ENCODE measurements at places on chromosomes 7 and 10. TPM values are rescaled to one million over a fixed set of nuclear protein-coding genes. Genes with fewer than 3 reads are reported as not detected.

DNA sequence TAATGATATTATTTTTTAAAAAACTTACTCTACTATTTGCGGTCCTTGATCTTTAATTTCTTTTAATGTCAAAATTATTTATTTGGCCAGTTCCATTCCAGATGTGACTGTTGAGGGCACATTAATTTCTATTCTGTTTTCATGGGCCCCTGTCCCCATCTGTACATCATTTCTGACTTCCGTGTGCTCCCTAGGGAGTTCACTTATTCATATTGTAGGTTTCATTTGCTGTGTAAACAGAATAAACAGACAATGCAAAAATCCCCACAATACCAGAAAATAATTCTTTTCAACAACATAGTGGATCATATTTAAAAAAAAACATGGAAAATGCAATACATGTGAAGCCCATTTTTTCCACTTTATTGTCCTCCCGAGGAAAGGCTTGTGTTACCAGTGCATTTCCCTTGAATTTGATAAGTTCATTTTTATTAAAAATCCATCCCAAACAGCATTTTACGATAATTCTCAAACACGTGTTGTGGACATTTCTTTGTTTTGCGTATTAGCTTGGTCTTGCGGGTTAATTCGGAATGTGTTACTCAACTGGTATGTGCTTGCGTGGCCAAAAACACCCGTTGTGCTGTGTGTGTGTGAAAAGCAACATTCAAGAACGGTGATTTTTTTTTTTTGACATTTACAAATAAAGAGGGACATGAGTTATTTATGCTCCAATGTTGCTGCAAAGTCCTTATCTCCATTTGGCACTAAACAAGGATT, 138.4 kb downstream of the MGMT start:
- DNase-seq: peak; percentile 9

GRCh38 chr7:114722562-114722961, 199.3 kb upstream of the MDFIC start:
- DNase-seq: no peak

DNA sequence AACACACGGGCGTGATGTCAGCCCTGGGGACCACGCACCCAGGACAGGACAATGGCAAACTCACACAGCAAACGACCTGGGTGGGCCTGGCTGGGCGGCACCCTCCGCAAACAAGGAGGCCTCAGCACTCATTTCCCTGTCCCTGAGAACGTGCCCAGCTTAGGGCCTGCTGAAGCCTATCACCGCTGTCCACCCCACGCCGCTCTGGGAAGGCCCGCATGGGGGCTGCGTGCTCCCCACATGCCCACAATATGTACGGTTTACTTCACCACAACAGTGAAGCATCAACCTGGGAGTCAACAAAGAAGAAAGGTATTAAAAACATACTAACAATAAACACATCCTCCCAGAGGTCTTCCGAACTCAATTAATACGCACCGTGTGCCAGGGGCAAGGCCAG, 12.2 kb downstream of the MAD1L1 start:
- no peak for DNase-seq

- peak; percentile 95 for DNase-seq
Measured at GRCh38 chr7:1532456-1533254, 2.2 kb downstream of the MAFK start.

DNA sequence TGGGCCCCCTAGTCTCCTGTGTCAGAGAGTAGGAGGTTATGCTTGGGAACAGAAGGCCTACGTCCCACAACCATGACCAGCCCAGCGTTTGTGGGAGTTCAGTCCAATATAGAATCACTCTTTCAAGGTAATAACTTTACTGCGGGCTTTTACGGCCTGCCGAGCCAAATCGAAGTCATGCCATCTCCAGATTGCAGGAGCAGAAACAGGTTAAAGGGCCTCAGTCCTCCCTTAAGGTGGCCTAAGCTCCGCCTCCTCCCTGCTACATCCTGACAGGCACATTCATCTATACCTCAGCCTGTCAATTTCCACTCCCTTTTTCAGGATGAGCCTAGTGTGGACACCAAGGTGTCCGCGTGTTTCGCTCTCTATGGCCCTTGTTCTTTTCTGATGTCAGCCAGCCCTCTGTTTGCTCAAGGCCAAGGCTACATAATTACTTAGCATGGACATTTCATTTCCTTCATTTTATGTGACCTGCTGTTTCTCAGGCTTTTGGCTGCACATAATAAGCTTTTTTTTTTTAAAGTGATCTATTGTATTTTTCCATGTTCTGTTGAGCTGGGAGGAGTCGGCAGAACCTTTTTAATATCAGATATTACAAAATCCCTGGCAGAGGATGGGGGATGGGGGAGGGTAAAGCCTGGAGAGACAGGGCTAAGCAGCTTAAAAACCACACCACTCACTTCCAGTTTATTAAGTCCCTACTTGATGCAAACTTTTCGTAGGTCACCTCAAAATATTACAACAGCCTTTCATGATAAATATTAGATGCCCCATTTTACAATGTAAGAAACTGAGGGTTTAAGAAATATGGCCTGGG, 84.6 kb downstream of the CACNB2 start:
- DNase-seq: no peak

DNA sequence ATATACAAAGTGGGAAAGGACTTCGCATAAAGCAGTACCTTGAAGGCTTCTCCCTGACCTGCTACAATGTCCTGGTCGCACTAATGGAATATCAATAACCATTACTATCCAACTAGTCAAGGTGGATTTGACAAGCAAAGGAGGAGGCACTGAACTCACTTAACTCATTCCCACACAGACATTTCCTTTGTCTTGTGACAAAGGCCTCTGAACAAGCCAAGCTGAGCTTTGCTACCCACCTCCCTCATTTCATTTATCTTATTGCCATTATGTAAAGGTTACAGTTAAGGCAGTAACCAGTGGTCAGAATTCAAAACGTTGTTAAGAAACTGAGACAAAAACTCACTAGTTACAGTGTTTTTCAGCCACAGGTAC, 7.3 kb downstream of the ELMO1 start:
- DNase-seq: no peak

DNA sequence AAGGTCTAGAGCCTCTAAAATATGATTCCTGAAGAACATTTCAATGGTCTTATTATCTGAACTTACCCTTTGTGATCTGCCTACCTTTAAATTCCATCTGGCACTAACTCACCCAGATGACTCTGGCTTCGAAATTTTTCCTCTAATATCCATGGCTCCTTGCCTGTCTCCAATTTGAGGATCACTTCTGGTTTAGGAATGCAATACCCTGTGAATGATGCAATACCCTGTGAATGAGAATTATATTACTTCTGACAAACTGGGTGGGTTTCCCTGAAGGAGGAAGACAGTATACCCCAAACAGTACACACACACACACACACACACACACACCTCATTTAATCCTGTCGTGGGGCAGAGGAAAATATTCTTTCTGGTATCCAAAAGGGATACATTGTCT, 115.3 kb downstream of the ZNF33B start:
- no peak for DNase-seq

DNA sequence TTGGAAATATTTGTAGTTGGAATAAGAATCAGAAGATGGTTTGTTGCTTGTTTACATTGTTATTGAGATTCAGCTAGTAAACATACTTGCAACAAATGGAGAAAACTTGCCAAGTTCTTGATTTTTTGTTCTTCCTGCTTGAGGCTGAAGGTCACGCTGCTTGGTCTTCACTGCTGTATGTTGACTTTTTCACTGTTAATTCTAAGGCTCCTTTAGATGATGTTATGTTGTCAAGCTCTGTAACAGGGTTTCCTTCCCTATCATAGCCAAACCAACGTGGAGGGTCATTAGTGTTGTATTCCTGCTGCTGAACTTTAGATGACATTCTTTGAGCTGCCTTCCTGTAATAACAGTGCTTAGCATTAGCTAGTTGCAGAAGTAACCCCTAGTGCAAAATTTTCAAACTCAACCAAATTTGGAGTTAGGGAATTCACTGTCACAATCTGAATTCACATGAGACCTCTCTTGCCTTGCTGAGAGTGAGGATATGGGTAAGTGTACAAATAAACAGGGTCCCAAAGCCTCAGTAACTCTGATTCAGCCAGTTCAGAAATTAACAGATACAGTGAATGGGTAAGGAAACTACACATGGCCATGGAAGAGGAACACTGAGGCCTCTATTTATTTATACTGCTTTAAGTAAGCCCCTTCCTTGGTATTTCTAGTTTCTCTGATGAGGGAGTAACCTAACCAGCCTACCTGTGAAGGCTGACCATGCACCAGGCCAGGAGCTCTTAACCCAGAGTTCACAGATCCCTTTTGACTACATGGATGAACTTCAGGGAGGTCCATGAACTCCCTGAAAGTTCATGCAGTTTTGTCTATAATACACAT, 64.6 kb downstream of the FAM185A start:
- DNase-seq: no peak

- peak; percentile 17 for DNase-seq
Measured at GRCh38 chr7:55573234-55573900, 1.1 kb upstream of the VOPP1 start.

DNA sequence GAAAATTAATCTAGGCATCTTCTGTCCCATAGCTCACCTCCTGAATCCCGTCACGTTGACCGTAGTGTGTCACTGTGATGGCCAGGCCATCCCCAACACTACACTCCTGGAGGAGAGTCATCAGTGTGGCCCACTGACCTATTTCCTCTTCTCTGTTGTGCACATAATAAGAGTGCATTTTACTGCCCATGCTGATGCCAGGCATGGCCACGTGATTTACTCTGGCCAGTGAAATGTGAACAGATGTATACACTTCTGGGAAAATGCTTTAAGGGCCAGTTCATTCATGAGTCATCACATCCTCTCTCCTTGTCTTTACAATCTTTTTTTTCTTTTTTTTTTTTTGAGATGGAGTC, 101.9 kb upstream of the PIP4K2A start:
- DNase-seq: peak; percentile 95

DNA sequence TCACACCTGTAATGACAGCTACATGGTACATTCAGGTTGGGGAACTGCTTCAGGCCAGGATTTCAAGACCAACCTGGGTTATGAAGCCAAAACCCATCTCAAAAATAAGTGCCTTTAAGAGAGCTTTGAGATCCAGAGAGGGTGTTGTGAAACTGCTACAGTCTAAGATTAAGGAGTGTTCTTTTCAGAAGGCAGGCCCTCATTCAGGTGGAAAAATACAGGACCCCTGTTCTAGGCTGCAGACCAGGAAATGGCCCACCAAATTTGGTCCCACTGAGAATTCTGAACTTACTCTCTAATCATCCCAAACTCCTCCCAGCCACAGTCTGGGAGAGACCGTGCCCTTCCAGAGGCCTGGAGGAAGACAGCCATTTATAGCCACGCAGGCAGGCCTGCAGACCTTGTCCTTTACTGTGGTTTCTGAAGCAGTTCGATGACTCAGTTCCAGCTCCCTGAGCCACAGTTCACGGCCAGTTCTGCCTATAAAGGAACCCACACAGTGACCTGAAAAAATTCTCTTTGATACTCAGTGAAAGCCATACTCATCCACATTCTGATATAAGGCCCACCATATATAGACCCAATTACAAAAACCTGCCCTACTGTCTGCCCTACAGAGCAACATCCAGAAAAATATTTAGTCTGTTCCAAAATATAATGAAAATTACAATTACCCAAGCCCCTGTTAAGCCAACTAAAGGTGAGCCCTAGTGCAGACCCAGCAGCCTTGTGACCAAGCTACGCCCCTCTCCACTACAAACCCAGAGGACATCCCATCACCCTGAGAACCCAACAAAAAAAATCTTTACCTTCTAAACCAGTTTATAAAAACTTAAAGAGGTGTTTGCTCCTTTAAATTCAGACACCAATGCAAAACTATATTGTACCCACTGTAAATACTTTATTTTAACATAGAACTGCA, 21.2 kb downstream of the ZNF680 start:
- DNase-seq: peak; percentile 66

GRCh38 chr10:118531105-118531852, 64.2 kb downstream of the PRLHR start:
- DNase-seq: no peak

DNA sequence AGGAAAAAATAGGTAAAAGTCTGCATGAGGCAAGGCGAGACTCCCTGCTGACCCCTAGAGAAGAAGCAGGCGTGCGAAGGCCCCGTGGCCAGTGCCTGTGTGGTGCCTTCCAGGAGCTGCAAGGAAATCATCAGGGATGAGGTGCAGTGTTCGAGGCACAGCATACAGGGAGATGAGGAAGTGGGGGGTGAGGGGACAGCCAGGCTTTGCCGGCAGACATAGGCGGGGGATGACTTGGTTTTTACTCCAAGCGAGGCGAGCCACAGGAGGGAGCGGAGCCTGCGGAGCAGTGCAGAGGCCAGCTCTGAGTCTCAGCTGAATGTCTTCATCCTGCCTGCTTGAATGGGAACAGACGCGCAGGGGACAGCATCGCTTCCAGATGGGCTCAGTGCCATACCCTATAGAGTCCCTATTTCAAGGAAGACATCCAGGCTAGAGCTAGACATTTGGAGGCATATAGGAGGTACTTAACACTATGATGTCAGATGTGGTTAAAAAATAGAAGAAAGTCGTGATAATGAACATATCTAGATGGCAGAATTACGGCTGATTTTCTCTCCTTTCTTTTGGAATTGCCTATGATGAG, 49.5 kb downstream of the TCERG1L start:
- no peak for DNase-seq

GRCh38 chr7:55046582-55047342, 27.9 kb downstream of the EGFR start:
- no peak for DNase-seq

- no peak for DNase-seq
Measured at GRCh38 chr7:112357136-112357535, 93.1 kb upstream of the IFRD1 start.

DNA sequence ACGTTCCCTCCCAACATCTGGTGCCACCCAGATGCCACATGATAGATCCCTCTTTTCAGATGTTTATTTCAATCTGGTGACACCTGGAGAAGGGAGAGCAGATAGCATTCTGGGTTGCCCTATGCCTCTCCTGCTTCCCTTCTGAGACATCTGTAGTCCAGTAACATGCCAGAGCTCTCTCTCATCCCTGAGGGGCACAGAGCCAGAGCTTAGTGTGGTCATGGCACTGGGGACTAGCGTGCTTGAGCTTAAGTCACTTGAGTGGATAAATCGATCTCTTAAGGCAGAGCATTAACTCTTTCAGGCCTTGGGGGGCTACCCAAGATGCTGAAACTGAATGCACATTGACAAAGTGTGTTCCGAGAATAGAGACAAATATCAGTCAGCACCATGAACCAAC, 47.9 kb downstream of the WNT2 start:
- DNase-seq: peak; percentile 37

DNA sequence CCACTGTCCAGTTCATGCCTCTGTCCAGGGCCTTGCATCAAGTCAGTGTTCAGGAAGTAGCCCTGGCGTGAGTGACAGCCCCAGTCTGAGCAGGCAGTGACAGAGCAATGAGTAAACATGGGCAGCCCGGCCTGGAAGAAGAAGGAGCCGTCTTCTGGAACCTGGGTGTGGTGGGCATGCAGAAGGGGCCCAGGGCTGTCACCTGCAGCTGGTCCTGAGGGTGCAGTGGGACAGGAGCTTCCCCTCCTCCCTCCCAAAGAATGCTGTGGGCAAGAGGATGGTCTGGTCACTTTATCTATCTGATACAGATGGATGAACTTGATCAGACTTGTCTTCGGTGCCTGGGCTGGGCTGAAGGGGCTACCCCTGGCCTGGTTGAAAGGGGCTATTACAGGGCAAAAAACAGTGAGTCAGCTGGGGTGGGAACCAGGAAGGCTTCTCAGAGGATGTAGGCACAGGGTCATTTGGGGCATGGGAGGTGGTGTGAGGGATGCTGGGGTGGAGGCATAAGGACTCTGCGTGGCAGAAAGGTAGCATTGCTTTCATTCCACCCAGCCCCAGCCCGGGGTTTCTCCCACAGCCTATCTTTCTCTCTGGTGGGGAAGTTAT, 42.7 kb upstream of the PPIF start:
- no peak for DNase-seq

The VSTM4 gene
- polyA plus RNA-seq: 4.5 TPM

The NET1 gene
- polyA plus RNA-seq: 24.8 TPM

The ABCB8 gene
- 12.1 TPM for polyA plus RNA-seq

The WIPF3 gene
- 0.02 TPM for polyA plus RNA-seq

The LRRC4 gene
- 0.96 TPM for polyA plus RNA-seq

The MSMB gene
- polyA plus RNA-seq: not detected

The PLEKHS1 gene
- not detected for polyA plus RNA-seq

Measured in fibroblast of lung (primary cell).